CD4-positive, alpha-beta T cell treated with Interleukin-10 for 1 hour (primary cell): ENCODE measurements at places on chromosomes 4 and X.

GRCh38 chrX:133538148-133538547 lies 122.9 kb upstream of the GPC4 start:
- no peak for DNase-seq

GRCh38 chrX:23662853-23663252 lies 4.4 kb upstream of the PRDX4 start:
- no peak for DNase-seq

DNA sequence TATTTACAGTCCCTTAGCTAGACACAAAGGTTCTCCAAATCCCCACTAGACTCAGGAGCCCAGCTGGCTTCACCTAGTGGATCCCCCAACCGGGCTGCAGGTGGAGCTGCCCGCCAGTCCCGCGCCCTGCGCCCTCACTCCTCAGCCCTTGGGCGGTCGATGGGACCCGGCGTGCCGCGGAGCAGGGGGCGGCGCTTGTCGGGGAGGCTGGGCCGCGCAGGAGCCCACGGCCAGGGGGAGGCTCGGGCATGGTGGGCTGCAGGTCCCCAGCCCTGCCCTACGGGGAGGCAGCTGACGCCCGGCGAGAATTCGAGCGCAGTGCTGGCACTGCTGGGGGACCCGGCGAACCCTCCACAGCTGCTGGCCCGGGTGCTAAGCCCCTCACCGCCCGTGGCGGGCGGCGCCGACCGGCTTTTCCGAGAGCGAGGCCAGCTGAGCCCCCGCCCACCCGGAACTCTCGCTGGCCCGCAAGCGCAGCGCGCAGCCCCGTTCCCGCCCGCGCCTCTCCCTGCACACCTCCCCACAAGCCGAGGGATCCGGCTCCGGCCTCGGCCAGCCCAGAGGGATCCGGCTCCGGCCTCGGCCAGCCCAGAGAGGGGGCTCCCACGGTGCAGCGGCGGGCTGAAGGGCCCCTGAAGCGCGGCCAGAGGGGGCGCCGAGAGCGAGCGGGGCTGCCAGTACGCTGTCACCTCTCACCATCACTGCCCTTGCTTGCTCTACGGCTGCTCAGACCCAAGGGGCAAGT lies 39.4 kb downstream of the WFS1 start:
- DNase-seq = no peak

DNA sequence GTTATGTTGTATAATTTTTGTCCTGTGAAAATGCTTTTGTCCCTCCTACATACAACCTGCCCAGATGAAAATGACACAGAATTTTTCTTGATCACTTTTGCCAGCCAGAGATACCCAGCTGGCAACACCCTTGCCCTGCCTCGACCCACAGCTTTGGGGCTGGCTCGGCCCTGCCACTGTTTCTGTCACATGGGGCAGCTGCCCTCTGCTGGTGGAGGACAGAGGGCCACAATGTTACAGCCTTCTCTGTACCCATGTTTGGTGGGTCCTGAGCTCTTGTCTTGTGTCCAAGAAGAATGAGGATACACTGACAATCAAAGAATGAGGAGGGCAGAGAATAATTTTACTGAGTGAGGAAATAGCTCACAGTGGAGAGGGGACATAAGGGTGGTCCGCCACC lies 31.1 kb downstream of the BMP15 start:
- no peak for DNase-seq

GRCh38 chr4:37058826-37059225 lies 185.7 kb upstream of the NWD2 start:
- no peak for DNase-seq
